Mesothelial cell of epicardium (in vitro differentiated cells): ENCODE measurements at places on chromosomes 12 and 14. TPM values are rescaled to one million over a fixed set of nuclear protein-coding genes. Genes with fewer than 3 reads are reported as not detected.

Gene HOXC9
- total RNA-seq = 1.1 to 2.0 TPM (median 1.6 TPM) in 3 replicates

- H3K36me3 ChIP-seq = no peaks in the 10 kb centered on the region
- no peak overlapping the region for H3K4me3 ChIP-seq
- DNase-seq = no peak
- H3K27ac ChIP-seq = no peak overlapping the region
- peaks cover 5% of the 10 kb centered on the region for H3K4me1 ChIP-seq
These were observed 267.3 kb downstream of the BCAT1 start for GRCh38 chr12:24681570-24681969.

GRCh38 chr12:16691624-16692023, 85.7 kb upstream of the LMO3 start:
- no peak overlapping the region for H3K27ac ChIP-seq
- H3K36me3 ChIP-seq = no peaks in the 10 kb centered on the region
- peaks cover 4% of the 10 kb centered on the region for H3K27me3 ChIP-seq
- H3K4me3 ChIP-seq = no peak overlapping the region
- no peak for DNase-seq
- H3K4me1 ChIP-seq = no peaks in the 10 kb centered on the region

DNA sequence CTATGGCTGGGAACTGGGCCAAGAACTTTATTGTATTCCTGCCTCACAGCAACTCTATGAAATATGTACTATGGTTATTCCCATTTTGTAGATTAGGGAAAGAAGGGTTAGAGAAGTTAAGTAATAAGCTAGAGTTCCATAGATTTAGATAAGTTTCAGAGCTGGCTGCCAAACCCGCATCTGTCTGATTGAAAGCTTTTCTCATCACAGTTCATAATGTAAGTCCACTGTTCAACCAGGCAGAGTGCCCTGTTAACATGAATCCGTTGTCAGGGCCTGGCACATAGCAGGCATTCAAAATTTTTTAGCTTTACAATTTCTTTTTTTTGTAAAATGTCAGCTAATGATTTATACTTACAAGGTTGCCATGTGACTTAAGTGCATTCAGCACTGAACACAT, 467.3 kb downstream of the NRXN3 start:
- no peak for DNase-seq
- no peaks in the 10 kb centered on the region for H3K36me3 ChIP-seq
- H3K27ac ChIP-seq = no peak overlapping the region
- no peaks in the 10 kb centered on the region for H3K4me1 ChIP-seq

Gene RERG
- 28.6 to 34.0 TPM (median 33.3 TPM) in 3 replicates for total RNA-seq
